ENCODE measurements at places on chromosomes 2 and 18.

DNA sequence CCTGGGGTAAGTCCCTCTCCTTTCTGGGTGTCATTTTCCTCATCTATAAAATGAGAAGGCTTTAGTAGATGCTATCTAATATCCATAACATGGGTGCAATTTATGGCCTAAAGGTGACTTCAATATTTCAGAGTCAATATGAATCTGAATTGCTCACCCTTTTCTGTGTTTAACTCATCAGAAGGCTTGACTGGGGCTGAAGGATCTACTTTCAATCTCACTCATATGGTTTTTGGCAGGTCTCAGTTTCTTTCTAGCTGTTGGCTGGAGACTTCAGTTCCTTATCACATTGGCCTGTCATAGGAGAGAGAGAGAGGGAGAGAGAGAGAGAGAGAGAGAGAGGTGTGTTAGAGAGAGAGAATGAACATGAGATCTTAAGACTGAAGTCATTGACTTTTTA lies 343.7 kb upstream of the MEX3C start:
- no peak for DNase-seq

GRCh38 chr2:163571423-163572102 lies 164.2 kb downstream of the FIGN start:
- DNase-seq: no peak

- no peak for DNase-seq
Measured at GRCh38 chr18:48788373-48788772, 162.4 kb downstream of the SMAD7 start.

DNA sequence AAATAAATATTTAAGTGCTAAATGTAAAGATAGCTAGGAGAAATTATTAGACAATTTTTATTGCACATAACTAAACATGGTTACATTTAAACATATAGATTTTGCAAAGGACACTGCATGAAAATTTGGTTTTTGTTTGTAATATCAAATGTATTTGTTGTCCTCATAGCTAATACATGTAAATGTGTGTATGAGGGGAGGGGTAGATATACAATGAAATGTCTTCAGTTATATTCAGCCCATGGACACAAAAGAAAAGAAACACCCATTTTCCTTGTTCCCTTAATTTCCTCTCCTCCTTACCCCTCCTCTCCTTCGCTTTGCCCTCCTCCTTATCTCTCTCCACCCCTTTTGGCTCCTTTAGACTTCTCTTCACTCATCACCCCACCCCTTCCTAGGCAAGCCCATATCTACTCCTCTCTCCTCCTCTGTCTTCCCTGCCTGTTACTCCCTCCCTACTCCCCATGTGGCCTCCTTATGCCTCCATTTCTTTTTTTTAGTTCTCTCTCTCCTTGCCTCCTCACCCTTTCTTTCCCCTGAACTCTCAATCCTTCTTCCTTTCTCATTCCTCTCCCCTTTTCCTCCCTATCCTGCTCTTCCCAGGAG lies 1.4 kb downstream of the COL3A1 start:
- DNase-seq: no peak

DNA sequence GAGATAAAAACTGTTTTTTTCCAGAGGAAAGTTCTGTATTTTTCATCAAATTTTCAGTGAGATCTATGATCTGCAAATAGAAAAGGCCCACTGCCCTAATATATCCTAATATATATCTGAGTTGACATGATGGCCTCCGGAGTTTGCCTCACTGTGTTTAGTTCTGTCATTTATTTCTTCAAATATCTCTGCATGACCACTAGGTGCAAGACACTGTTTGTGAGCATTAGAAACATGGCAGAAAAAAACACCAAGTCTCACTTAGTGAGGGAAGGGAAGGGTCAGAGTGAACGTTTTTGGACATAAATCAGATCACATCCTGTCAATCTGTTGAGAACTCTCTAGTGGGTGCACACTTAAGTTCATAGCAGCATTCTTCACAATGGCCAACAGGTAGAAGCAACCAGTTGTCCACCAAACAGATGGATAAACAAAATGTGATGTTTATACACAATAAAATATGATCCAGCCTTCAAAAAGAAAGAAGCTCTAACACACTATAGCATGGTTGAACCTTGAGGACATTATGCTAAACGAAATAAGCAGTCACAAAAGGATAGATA lies 53.4 kb downstream of the SPIRE1 start:
- no peak for DNase-seq

DNA sequence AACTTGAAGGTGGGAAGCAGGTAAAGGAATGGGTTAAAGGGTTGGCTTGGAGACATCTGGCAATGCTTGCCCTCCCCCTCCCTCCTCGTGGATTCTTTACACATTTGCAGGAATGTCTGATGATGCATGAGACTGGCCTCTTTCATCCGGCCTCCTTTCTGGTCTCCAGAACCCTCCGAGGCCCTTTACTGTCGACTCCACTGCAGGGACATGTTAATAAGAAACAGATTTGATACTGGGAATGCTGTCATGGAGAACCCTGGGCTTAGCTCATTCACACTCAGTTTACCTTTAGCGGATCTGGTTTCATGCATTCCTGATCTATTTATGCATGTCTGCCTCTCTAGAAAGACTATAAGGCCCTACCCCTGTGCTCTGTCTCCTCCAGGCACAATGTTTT lies 238.7 kb downstream of the TGIF1 start:
- DNase-seq: no peak

DNA sequence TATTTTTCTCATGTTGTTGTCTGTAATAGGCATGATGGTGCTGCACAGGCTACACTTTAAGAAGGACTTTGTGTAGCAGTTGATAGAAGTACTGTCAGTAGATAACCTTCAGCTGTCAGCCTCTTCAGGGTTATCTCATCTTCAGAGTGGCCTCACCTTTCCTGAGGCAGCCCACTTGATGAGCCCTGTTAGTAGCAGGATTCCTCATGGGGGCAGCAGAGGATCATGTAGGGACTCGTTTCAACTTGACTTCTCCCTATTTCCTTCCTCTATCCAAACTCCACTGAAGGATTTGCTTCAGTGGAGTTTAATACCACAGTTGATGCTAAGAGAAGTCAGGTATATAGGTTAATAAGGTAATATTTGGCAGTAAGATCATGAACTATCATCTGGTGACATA lies 530.3 kb upstream of the FSIP2 start:
- DNase-seq: no peak

DNA sequence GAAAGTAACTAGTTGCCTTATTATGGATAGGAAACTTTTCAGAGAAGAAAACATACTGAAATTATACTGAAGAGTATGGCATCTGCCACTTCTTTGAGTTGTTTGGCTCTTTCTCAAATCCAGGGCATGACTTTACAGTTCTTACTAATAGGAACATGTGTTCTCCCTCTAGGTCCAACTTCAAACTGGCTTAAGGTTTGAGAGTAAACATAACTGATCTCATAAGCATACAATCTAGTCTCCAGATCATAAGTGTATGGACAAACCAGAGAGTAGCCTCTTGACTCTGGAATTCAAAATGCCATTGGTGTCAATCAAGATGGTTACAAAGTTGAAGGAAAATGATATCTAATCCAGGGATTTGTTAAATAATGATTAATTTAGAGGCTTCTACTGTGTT lies 101.5 kb downstream of the NYAP2 start:
- DNase-seq: no peak

DNA sequence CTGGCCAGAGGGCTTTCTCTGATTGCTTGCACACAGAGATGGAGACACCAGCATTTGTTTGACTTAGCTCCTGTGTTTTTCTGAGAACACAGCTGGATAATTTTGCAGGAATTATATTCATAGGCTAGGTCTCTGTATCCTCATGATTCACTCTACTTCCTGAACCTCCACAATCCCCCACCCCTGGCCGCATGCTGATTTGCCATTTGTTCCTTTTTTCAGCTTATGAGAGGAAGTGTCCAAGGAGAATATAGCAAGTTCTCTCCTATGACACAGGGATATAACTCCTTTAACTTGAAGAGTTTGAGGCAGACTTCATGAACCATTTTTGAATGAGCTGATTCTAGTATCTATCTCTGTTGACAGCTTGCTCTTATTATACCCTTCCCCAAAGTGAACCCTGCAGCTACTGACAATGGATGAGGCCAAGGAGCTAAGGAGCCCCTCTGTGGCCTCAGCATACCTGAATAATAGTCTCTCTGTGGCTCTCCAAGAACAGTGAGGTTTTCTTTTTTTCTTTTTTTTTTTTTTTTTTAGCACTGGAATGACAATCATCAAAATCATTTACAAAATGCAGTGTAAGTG lies 15.4 kb downstream of the CAVIN2 start:
- DNase-seq: no peak

Measured in T-helper 9 cell (primary cell).